ENCODE measurements at places on chromosomes 16 and 17.
A peak's percentile ranks its signal among the peaks of the same experiment; 100 is the strongest.

DNA sequence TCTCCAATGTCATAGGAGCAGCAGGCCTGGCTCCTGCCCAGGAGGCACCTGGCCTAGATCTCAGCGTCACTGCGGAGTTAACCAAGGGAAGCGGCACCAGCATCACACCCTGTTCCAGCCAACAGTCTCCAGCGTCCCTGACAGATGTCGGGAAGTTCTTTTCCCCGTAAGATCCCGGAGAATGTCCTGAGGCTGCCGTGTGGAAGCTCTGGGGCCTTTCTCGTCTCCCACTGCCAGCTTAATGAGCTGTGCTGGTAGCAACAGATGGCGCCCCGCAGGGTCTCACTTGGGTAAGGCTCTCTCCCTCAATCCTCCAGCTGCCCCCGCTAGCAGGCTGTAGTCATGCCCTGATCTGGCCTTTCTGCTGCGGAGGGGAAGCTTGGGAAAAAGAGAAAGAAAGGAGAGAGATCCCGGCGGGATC, 57.5 kb downstream of the MARCHF10 start:
- DNase-seq: no peak

DNA sequence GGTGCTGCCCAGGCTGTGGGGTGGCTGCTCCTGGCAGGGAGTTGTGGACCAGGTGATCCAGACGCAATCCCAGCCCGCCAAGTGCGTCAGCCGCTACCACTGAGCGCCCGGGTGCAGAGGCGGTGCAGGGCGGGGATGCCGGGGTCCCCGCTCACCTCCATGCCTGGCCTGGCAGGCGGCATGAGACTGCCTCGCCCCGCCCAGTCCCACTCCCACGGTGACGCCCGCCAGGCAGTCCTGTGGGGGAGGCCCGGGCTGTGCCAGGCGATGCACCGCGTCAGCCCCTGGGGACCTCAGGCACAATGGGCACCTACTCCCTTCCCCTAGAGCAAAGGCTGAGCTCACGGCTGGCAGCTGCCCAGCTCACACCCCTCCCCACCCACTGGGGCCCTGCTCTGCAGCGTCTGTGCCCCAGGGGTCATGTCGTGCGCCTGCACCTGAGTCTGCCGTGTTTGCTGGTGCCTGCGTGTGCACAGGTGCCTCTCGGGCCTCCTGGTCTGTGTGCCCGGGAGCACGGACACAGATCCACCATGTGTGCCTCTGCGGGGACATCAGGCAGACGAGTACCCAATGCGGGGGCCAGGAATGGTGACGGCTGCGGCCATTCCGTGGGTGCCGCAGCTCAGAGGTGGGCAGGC, 5.3 kb downstream of the RPUSD1 start:
- no peak for DNase-seq

- no peak for DNase-seq
Observed at GRCh38 chr16:4847774-4848587, 700 bp downstream of the UBN1 start.

- no peak for DNase-seq
Observed at GRCh38 chr16:47511882-47512281, 50.8 kb downstream of the PHKB start.

GRCh38 chr16:30921748-30922419, 1.5 kb upstream of the FBXL19 start:
- peak; percentile 77 for DNase-seq

GRCh38 chr17:27585153-27585681, 45.8 kb upstream of the LGALS9 start:
- DNase-seq: no peak

DNA sequence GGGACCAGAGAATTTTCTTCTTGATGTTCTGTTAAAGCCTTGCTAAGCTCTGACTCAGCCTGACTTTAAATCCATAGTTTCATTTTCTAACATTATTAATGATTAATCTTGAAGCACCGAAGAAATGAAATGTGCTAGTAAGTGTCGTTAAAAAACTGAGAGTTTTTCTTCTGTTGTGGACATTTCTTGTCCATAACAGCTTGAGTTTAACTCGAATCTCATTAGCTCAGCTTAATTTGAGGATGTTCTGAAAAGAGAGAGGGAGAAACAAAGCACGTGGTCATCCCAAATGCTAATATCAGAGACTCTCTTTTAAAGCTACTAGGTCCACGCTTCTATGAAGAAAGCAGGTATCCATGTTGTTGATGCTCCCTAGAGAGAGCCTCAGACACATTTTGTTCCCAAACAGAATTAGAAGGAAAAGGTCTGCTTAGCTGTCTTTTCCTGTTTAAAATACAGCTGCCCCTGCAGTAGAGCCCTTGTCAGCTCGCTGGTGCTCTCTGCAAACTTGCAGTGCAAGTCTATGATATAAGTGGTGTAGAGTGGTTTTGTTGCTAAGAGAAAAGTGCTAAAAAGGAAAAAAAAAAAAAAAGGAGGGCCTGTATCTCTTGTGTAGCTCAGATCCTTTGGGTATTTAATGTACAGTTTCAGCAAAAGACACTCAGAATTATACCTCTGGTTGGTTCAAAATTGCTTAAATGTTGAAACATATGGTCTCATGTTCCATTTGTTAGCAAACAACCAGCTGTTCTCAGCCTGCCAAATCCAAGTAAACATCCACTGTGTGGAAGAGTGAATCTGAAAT, 191.1 kb upstream of the TBX2 start:
- DNase-seq: no peak

GRCh38 chr17:62033317-62033716, 31.8 kb downstream of the MED13 start:
- DNase-seq: no peak

GRCh38 chr17:69015631-69016030, 45.1 kb downstream of the ABCA9 start:
- DNase-seq: no peak

DNA sequence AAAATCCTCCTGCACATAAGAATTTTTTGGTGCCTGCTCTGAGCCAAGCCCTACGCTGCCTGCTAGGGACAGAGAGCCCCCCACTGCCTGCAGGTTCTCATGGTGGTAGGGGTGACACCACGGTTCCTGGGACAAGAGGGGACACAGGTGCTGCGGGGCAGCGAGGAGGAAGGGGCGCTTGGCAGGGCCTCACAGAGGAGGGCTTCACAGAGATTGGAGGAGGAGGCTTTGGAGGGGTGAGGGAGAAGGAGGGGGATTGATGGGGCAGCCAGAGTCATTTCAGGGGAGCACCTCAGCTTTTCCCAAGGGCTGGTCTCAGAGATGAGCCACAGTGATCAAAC, 29.8 kb upstream of the GSG1L start:
- DNase-seq: no peak

DNA sequence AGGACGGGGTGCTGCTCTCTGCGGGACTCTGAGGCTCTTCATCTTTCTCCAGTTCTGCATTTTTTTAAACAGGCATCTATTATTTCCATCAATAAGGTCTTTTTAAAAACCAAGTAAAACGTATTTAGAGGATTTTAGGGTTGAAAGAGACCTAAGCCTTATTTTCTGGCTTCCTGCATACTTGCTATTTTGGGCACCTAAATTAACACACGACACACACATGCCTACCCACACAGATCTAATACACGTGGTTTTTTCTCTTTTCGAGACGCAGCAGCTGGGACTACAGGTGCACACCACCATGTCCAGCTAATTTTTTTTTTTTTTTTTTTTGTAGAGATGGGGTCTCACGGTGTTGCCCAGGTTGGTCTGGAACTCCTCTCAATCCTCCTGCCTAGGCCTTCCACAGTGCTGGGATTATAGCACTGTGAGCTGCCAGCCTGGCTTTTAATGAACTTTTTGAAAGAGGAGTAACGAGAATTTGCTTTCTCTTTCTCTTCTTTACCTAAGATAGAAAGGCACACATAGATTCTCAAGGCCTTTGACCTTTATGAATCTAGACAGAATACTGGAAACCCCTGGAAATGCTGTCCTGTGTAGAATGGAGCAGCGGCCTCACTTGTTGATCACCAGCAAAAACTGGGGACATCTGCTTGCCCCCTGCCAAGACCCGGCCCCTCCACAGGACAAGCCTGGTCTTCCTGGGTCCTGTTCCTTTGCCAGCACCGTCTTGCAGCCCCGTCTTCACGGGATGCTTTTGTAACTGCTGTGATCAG, 13.8 kb downstream of the DNAAF8 start:
- no peak for DNase-seq

- no peak for DNase-seq
Observed at GRCh38 chr16:62089715-62090114, 53.5 kb upstream of the CDH8 start.

DNA sequence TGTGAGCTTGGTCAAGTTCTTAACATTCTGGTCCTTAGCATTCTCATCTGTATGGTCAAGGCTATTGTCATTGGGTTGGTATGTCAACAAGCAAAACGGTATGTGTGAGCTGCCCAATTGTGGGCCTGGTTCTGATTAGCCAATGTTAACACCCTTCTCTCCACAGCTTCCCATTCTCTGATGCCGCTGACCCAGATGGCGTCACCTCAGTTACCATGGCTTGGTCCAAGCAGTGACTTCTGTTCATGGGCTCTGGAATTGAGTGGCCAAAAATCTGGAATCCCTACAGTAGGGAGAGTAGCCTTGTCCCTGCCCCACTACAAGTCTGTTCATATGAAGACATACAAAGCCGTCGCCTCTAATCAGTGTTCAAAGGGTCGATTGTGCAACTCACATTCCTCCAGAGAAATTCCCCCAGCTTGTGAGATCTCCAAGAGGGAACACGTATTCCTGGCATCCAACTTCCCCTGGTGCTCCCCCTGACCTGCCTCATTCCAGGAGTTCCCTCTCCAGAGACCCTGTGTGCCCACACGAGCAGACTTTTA, 15.8 kb downstream of the TMEM98 start:
- no peak for DNase-seq

DNA sequence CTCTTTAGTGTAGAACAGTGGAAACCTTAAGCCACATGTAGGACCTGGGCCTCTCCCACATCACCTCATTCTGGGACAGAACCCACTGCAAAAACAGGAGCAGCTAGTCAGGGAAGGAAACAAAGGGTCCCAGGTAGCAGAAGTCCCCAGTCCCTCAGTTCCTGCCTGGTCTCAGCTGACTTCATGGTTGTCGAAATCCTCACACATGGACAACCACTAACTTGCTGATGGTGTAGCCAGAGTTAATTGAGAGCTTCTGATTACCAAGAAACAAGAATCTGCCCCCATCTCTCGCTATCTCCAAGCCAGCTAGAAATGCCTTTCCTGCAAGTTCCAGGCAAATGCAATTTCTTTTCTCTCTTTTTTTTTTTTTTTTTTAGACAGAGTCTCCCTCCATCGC, 3.6 kb upstream of the ARL5C start:
- DNase-seq: no peak

DNA sequence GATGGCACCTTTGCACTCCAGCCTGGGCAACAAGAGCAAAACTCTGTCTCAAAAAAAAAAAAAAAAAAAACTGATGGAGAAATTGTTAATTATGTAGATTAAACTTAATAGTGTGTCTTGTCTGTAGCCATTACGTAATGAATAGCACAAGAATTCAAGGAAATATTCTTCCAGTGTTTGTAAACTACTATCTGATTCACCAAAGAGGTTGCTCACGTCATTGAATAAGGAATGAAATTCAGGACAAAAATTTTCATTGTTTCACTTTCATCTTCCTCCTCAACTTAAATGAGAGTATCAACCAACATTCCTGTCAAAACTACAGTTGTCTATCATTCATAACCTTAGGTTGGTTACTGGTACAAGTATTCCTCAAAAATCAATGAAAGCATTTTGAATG, 30.7 kb upstream of the MYO18A start:
- DNase-seq: no peak

DNA sequence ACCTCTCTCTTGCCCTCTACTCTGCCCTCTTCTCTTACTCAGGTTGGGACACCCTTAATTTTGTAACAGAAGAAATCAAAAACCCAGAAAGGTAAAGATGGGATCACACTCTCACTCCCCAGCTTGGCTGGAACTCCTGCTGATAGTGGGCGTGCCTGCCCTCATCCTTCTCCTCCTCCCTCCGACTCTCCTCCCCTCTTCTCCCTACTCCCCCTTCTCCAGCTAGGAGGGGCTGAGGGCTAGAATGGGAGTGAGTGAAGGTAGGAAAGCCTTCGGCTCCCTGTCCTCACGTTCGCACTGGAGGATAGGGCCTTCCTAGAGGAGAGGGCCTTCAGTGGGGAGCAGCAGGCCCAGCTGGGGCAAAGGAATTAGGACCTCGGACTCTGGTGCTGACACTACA, 20.3 kb downstream of the SLC7A6OS start:
- no peak for DNase-seq

DNA sequence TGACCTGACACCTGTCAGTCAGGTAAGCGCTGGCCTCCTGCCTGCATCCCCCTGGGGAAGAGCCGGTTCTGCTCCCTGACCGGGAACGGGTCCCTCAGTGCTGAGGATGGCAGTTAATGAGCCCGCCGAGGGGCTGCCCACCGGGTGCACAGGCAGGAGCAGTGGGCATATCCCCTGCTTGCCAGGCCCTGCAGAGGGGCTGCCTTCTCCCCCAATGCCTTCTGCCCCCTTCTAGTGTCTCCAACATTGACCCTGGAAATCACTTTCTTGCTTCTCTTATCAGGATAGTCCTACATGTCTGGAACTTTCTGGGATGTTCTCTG, 388.5 kb downstream of the SEC14L1 start:
- no peak for DNase-seq

- no peak for DNase-seq
Observed at GRCh38 chr17:75105126-75106080, 4.4 kb upstream of the ARMC7 start.

DNA sequence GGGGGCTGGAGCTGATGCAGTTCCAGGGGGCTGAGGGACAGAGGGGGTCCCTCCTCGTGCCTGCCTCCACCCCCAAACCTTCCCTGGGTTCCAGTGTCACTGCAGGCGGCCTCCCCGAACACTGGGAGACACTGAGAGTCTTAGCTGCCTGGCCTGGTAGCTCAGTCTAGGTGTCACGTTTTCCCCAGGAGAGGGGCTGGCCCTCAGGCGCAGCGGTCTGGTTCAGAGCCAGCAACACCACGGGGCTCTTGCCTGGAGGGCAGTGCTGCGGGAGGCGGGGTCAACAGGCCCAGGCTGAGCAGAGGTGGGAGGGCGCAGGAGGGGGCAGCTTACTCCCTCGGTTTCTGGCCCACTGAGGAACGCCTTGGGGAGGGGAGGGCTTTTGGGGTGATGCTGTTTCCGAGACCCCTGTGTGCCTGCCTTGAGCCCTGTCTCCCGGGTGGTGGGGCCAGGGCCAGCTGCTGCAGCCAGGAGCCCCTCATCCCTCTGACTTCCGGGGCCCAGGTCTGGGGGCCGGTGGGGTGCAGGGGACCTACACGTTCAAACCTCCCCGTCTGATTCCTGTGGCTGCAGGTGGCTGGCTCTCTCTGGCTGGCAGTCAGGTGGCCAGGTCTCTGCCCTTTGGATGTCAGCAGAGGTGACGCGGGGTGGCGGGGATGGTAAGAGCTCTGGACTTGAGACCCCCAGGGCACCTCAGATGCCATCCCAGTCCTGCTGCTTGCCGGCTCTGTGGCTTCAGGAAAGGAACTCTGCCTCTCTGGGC, 89.3 kb upstream of the GSE1 start:
- DNase-seq: peak; percentile 73

DNA sequence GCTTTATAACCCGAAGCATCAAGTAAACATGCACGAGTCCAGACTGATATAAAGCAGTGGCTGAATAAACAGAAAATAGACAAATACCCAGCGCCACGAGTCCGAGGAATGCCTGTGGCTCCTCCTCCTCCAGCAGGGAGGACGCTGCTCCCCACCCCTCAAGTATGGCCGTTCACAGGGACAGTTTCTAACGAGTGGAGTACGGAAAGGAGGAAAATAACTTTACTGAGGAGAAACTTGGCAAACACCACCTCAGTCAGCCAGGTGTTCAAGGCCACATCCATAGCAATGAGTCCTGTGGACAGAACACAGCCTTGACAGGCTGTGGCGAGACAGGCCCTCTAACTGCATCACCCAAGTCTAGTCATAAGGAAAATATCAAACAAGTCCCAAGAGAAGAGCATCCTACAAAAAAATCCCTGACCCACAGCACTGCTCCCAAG, 9.2 kb downstream of the ZDHHC7 start:
- DNase-seq: no peak

Measured in brain pericyte (primary cell).